ENCODE measurements at places on chromosomes 6 and 20.

DNA sequence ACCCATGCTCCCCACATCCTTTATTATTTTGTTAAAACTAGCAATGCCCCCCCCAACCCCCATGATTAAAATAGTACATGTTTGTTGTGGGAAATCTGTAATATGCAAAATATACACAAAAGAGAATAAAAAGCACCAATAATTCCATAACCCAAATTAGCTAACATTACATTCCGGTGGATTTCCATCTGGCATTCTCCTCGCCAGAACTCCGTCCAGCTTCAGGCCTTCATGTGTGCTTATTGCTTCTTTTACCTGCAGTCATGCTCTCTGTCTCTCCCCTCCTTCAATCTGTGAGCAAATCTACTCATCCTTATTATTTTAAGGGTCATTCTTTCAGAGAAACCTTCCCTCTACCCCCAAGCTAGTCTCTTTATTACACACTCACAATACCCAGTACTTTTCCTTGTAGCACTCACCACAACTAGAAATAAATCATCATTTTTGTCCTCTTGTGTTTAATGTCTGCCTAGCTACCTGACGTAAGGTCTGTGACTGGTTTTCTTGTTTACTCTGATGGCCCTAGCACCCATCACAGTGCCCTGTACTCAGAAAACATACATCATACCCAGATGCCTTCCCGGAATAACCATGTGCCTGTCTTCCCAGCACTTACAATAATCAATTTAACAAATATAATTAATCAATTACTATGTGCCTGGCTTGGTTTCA, 25.6 kb upstream of the IER3 start:
- DNase-seq, result no peak

DNA sequence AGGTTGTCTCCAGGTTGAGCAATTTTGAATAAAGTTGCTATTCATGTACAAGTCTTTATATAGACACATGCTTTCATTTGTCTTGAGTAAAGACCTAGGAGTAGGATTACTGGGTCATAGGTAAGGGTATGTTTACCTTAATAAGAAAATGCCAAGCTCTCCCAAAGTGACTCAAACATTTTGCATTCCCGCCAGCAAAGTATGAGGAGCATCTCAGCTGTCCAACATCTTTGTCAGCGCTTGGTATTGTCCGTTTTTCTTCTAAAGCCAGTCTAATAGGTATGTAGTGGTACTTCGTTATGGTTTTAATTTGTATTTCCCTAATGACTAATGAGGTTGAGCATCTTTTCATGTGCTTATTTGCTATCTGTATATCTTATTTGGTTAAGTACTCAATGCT, 67.2 kb downstream of the MAP3K5 start:
- no peak for DNase-seq

DNA sequence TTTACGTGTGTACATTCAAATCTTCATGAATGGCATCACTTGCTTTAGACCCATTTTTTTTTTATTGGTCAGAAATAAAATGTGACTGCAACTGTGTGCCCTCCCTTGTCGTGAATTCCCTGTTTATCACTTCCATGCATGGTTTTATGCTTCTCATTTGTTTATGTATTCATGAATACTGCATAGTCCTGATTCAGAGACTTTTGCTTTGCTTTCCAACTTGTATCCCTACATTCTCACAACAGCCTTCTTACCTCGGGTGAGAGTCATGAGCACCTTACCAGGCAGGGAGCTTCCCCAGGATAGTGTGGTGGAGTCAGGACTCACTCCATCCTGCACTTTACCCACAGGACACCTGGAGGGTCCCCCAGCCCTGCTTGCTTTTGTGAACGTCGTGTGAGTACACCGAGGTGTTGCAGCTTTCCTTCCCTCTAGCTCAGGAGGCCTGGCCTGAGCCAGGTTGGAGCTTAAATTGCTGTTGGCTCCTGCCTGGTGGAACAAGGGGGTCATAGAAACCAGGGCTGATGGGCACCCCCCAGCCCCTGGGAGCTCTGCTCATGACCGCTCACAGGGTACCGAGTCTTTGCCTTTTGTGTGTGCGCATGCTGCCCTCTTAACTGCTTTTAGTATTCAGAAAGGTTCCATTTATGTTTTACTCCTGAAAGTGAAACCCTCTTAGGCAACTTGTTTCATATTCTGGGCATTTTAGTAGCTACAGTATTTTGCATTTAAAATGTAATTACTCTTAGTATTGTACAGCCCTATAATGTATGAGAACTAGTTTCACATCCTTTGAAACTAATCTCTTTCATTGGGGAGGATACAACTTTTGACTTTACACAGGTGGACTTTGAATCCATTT, 66.0 kb downstream of the CDS2 start:
- DNase-seq, result no peak

DNA sequence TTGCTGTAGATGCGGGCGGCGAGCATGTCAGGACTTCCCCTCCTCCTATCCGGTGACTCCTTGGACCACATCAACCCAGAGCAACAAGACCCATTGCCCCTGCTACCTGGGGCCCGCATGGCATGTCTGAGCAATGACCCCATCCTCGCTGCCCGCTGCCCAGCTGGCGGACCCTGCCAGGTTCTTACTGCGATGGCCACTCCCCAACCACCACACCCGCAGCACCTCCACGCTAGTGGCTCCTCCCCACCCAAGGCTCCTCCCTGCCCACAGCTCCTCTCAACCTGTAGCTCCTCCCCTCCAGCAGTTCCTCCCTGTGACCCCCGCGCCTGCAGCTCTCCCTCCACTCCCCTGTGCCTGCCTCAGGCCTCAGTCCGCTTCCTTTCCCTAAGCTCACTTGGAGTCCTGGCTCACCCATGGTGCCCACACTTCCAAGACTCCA, 17.6 kb upstream of the SERPINB9 start:
- DNase-seq, result no peak

- DNase-seq, result no peak
Observed at GRCh38 chr6:111110036-111110435, 22.7 kb downstream of the SLC16A10 start.

DNA sequence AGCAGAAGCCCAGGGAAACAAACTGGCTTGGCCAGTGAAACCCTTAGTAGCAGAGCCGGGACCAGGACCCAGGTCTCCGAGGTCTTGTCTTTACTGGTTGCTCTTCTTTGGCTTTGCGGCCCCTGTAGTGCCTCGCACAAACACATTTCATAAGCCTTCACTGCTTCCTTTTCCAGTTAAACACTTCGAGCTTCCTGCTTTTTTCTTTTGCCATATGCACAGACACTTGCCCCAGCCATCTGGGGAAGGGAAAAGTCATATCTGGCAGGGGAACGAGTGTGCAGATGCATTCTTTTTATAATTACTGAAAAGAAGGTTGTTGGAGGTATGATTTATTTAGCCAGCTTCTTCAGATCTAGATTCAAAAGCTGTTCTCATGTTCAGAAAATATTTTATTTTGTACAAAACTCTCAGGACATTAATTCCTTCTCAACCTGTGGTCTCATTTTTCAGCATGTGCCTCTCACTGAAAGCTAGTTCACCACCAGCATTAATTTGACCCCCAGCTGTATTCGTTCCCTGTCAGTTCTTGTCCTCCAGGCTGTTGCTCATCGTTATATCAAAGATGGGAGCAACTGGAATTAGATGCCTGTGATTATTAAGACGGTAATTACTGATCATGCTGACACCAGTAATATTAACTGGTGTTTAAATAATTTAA, 19.2 kb downstream of the KLHL32 start:
- no peak for DNase-seq

DNA sequence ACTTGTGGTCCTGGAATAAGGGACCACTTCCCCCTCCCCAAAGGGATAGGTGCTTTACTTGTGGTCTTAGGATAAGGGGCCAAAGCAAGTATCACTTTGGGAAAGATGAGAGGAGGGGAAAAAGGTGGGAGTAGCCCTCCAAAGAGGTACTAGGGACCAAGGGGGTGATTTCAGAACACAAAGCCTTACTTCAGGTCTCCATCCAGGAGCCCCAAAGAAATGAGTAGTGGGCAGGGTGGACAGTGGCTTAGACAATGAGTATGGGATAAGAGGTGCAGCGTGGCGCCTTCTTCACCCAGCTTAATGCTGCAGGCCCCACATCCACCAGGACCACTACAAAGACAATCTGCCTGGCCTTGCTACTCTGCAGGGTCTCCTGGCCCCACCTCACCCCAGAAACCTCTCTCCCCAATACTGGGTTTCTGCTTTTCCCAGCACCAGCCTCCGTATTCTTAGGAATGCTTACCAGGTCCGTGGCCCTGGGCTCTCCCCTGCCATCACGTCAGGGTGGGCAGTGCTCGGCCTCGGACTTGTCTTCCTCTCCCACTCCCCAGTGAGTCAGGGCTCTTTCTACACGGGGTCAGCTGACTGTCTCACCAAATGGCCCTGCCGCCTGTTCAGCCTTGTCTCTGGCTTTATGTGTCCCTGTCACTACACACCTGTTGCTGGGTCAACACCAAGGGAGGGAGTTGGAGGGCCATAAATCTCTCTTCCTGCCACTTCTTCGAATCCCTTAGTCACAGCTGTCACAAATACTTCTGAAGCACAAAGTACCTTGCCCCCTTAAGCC, 3.1 kb downstream of the NNAT start:
- no peak for DNase-seq

- no peak for DNase-seq
Observed at GRCh38 chr6:166312832-166313231, 4.6 kb upstream of the PRR18 start.

DNA sequence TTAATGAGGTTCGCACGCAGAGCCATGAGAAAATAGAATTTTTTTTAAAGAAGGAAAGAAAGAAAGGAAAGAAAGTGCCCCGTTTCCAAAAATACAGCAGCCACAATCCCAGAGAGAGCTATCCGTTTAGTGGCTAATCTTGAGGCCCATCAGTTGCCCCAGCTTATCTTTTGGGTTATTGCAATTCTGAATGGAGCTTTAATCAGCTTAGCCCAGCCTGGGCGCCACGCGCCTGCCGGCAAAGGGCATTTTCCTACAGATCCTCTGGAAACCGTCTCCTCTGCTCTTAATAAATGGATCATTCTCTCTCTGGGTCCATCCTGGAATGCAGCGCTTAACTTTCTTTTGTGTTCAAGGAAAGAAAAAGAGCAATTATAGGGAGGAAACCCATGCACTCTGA, 413.3 kb downstream of the MAFB start:
- no peak for DNase-seq

GRCh38 chr6:29745855-29746449, 22.7 kb downstream of the HLA-F start:
- DNase-seq, result no peak

DNA sequence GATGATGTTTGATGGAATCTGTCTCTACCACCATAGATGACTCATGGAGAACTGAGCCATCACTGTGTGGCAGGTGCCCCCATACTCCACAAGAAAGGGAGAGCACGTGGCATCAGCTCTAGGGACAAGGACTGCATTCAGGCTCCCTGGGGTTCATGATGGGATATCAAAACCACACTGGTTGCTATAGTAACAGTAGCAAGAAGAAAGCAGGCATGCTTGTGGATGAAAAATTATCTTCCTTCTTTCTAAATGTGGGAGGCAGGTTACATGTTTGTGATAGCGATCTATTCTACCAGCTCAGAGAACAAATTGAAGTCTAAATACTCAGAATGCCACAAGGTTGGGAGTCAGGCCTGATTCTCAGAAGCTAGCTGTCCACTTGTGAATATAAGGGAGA, 224.2 kb downstream of the ARHGAP18 start:
- no peak for DNase-seq
